ENCODE measurements at places on chromosomes 6 and 20. TPM values are rescaled to one million over a fixed set of nuclear protein-coding genes. Genes with fewer than 3 reads are reported as not detected.

The COL10A1 gene
- 0.28 TPM for total RNA-seq

The PEX7 gene
- 12.5 TPM for total RNA-seq

The FAM217A gene
- not detected for total RNA-seq

The PLEKHG1 gene
- 42.0 TPM for total RNA-seq

The STMND1 gene
- total RNA-seq, result 11.0 TPM

GRCh38 chr6:1415416-1416063, 26.2 kb downstream of the FOXF2 start:
- no peaks in the 10 kb centered on the region for H3K4me1 ChIP-seq
- DNase-seq, result no peak
- no peaks in the 10 kb centered on the region for H3K36me3 ChIP-seq

DNA sequence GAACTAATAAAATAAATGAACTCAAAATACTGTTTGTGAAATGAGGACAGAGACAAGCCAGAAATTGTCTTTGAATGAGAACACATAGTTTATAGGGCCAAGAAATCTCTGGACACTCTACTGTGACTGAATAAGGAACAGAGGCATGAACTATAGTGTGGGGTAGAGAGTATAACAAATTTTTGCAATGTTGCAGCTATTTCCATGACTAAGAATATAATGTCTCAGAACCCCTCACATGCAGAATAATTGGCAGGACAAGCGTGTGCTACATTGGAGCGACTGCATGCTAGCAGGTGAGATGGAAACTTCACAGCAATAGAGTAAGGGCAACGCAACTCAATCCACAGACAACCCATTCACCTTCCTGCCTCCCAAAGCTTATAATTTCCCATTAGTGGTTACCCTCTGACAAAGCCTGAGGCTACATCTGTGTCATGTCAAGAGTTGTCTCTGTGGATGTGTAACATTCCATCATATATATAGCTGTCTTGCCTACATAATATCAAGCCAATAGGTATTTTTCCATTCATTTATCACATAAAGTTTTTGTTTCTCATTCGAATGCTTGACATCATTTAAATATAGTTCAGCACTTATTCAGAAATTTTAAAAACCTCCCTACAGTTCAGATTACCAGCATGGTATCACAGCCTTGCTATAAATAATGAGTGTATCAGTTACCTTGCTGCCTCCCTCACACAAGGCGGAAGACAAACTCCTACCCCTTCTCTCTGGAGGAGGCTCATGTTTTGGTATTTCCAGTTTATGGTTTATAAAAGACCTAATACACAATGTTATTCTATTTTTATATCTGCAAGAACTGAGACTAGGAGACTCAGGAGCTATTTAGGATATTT, 47.9 kb upstream of the ECHDC1 start:
- H3K4me1 ChIP-seq, result peaks cover 7% of the 10 kb centered on the region
- no peaks in the 10 kb centered on the region for H3K27me3 ChIP-seq
- H3K36me3 ChIP-seq, result peaks cover 1% of the 10 kb centered on the region
- H3K4me3 ChIP-seq, result no peak overlapping the region
- peak; percentile 39 for DNase-seq
- H3K27ac ChIP-seq, result no peak overlapping the region

DNA sequence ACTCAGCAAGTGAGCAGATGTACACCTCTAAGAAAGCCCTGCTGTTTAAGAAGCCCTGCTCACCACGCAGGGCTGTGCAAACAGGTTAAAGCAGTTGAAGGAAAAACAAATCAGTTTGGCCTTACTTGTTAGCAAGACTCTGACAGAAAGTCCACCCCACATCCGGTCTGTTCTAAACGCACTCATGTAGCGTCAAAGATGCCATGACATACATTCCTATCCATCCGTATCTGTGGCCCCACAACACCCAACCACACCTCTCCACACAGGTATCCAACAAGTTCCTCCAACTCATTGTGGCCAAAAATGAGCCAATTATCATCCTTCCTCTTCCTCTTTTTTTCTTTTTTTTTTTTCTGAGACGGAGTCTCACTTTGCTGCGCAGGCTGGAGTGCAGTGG, 22.8 kb upstream of the RAB22A start:
- peaks cover 4% of the 10 kb centered on the region for H3K36me3 ChIP-seq
- no peaks in the 10 kb centered on the region for H3K27me3 ChIP-seq
- no peaks in the 10 kb centered on the region for H3K4me1 ChIP-seq
- H3K4me3 ChIP-seq, result no peak overlapping the region
- DNase-seq, result no peak

- no peak overlapping the region for H3K4me3 ChIP-seq
- no peaks in the 10 kb centered on the region for H3K36me3 ChIP-seq
- no peak for DNase-seq
- H3K4me1 ChIP-seq, result no peaks in the 10 kb centered on the region
- H3K27me3 ChIP-seq, result no peaks in the 10 kb centered on the region
These were observed 623.9 kb downstream of the KIF16B start for GRCh38 chr20:15949391-15949790.

DNA sequence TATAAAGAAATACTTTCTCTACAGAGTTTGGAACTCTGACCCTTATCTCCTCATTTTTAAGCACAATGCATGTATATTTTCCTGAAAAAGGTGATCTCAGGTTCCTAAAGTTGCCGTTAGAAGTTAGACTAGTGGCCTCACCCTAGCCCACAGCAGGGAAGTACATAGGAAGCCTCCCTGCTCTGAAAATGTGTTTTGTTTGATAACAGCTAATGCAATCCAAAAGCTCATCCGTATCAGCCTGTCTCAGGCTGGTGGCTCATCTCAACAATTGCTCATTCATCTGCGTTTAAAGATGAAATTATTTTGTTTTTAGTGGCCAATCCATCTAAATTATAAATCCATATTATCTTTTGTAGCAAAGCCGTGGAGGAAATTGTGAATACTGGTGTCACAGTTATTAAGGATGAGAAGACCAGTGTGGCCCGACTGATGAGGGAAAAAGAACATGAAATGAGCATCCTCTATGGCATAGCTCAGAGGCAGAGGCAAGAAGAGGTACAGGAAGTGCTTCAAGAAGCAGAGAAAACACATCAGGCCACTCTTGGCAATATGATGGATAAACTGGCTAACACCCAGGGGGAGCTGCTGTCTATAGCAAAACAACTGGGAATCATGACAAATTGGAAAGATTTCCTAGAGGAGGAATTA, 20.1 kb downstream of the C6orf163 start:
- no peak for DNase-seq
- no peaks in the 10 kb centered on the region for H3K27me3 ChIP-seq
- no peak overlapping the region for H3K4me3 ChIP-seq
- H3K27ac ChIP-seq, result no peak overlapping the region
- no peaks in the 10 kb centered on the region for H3K4me1 ChIP-seq

DNA sequence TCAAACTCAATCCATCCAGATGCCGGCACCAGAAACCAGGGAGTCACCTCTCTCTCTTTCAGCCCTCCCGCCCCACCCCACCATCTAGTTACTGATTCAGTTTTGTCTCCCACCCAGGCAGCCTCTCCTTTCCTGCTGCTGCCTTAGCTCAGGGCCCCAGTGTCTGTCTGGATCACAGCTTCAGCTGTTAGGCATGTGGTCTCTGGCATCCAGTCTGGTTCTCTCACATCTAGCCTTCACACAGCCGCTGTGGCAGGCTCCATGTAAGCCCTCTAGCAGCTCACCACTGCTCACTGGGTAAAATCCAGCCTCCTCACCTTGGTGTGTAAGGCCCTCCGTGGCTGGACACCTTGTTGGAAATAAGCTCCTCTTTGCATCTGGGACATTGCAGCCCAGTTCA, 21.3 kb downstream of the AARS2 start:
- no peak for DNase-seq
- H3K4me3 ChIP-seq, result no peak overlapping the region
- H3K36me3 ChIP-seq, result no peaks in the 10 kb centered on the region
- H3K27ac ChIP-seq, result no peak overlapping the region

GRCh38 chr6:106527979-106528378, 101.3 kb downstream of the RTN4IP1 start:
- H3K4me3 ChIP-seq, result no peak overlapping the region
- no peak overlapping the region for H3K27ac ChIP-seq
- H3K4me1 ChIP-seq, result no peaks in the 10 kb centered on the region
- peaks cover 3% of the 10 kb centered on the region for H3K36me3 ChIP-seq
- no peak for DNase-seq

- H3K36me3 ChIP-seq, result no peaks in the 10 kb centered on the region
- no peak overlapping the region for H3K27ac ChIP-seq
- no peaks in the 10 kb centered on the region for H3K27me3 ChIP-seq
- peak; percentile 38 for DNase-seq
These were observed 13.2 kb downstream of the SS18L1 start for GRCh38 chr20:62156592-62157386.

DNA sequence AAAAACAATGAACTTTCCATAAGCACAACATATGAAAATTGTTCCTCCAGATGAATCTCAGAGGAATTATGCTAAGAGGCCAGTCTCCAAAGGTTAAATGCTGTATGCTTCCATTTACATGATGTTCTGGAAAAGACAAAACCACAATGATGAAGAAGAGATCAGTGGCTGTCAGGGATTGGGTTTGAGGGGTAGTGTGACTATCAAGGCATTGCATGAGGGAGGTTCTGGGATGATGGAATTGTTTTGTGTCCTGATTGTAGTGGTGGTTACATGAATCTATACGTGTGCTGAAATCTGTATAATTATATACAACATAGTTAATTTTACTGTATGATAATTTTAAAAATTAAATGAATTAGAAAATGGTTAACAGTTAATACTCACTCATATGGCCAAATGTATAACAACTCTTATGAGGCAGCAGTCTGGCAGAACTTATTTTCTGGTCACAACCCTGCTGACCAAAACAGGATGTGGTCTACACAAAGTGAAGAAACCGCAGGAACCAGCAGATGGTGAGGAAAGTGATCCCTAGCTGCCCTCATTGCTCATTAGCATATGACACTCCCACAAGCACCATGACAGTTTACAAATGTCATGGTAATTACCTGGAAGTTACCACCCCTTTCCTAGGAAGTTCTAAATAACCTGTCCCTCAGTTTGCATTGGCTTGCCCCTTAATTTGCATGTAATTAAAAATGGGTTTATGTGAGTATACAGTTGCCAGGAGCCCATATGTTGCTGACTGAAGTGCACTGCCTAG, 31.9 kb downstream of the NSFL1C start:
- H3K27me3 ChIP-seq, result no peaks in the 10 kb centered on the region
- no peak overlapping the region for H3K27ac ChIP-seq

DNA sequence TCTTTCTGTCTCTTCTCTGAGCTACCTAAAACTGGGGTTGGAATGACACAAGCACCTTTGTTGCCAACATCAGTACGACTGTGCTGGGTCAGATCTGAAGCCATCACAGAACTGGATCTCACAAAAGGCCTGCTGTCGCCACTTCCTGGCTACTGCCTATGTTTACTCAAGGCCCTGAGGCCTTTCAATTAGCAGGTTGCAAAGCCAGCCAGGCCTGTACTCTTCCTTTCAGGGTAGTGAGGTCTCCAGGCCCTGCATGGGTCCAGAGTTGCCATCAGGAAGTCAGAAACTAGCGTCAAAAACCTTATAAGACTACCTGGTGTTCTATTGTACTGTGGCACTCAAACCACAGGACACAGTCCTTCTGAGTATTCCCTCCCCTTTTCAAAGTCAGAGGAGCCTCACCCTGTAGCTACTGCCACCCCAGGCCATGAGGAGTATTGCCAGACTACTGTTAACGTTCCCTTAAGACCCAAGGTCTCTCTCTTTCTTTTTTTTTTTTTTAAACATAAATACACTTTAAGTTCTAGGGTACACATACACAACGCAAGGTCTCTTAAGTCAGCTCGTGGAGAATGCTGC, 937.4 kb upstream of the GJE1 start:
- no peak overlapping the region for H3K27ac ChIP-seq
- H3K36me3 ChIP-seq, result no peaks in the 10 kb centered on the region
- no peak for DNase-seq
- no peaks in the 10 kb centered on the region for H3K4me1 ChIP-seq
